ENCODE measurements at places on chromosomes 5 and 9.

DNA sequence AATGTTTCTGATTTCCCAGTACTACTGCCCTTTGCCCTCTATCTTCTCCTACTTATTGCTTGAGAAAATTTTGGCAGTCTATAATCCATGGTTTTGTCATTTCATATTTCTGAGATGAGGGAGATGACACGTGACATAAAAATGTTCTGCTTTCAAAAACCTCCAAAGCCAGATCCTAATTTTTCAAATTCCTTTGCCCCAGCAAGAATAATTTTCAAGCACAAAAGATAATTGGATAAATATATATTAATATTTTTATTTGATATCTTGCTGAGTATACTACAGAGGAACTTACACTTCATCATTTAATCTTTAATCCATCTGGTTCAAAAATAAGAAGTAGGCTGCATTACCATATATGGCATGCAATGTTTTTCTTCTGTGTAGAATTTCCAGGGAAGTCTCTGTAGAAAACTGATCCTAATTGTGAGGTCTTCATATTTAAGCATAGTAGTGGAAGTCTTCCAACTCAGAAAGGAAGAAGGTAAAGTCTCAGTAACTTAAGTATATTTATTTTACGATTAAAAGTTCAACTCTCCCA lies 1738.8 kb downstream of the EFNA5 start:
- H3K4me3 ChIP-seq: no peak overlapping the region
- no peak for DNase-seq
- no peak overlapping the region for H3K27ac ChIP-seq
- no peaks in the 10 kb centered on the region for H3K27me3 ChIP-seq
- H3K4me1 ChIP-seq: no peaks in the 10 kb centered on the region

- peak; percentile 38 for DNase-seq
- no peaks in the 10 kb centered on the region for H3K27me3 ChIP-seq
- H3K27ac ChIP-seq: no peak overlapping the region
- H3K36me3 ChIP-seq: no peaks in the 10 kb centered on the region
- H3K4me3 ChIP-seq: no peak overlapping the region
Observed at GRCh38 chr5:172002840-172003512, 3.5 kb downstream of the FBXW11 start.

- H3K4me3 ChIP-seq: no peak overlapping the region
- H3K4me1 ChIP-seq: peaks cover 6% of the 10 kb centered on the region
- H3K36me3 ChIP-seq: no peaks in the 10 kb centered on the region
- DNase-seq: no peak
- no peak overlapping the region for H3K27ac ChIP-seq
Observed at GRCh38 chr5:148794729-148795561, 31.5 kb upstream of the ADRB2 start.

DNA sequence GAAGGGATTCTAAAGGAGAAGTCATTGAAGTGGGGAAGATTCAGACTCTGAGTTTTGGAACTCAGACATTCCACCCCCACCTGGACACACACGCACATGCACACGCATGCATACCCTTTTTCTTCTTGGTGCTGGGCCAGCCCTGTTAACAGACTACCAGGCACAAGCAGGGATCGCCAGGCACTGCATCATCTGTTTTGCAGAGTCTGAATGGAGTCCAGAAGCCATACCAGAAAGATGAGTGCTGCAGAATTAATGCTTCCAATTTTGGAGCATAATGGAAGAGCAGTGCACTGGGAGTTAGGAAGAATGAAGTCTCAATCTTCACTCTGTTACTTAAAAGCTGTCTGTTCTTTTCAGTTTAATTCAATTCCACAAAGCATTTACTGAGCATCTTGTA lies 95.5 kb downstream of the PDE8B start:
- H3K27me3 ChIP-seq: no peaks in the 10 kb centered on the region
- no peak overlapping the region for H3K27ac ChIP-seq
- no peaks in the 10 kb centered on the region for H3K36me3 ChIP-seq

DNA sequence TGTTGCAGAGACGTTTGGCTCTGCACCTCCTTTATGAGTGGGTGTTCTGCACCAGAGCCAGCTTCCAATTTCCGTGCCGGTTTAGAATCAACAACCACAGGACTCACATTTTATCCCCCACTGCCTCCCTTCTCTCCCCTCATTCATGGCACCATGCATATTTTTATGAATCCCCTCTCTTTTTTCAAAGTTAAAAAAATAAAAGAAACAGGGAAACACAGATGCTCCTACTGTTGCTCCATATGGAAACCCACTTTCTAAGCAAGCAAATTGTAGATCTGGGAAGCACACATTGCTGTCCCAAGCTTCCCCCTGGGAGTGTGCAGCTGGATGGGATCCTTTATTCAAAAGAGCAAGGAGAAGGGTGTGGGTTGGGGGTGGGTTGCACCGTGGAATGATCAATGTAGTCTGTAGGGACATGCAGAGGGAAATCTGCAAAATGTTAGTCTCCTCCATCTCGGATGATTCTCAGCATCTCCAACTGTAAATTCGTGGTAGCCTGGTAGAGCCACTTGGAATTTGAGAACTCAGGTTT lies 410.0 kb upstream of the ADAMTSL1 start:
- H3K27ac ChIP-seq: no peak overlapping the region
- no peaks in the 10 kb centered on the region for H3K27me3 ChIP-seq
- DNase-seq: no peak
- no peak overlapping the region for H3K4me3 ChIP-seq
- no peaks in the 10 kb centered on the region for H3K4me1 ChIP-seq
- no peaks in the 10 kb centered on the region for H3K36me3 ChIP-seq

DNA sequence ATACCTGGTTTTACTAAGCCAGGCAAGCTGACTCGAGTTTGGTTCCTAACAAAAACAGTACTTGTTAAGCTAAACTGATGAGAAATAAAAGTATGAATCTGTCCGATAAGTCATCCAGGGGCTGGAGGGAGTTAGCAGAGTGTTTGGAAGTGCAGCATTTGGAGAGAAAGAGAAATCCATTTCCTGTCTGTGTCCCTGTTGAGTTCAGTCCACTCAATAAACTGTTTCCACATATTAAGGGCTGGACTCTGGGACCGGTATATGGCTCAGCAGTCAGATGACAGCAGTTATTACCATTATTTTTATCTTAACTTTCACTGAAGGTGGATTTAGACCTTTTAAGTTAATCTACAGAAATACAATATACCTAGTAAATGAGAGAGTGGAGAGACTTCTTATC lies 130.6 kb upstream of the ADRA1B start:
- H3K27ac ChIP-seq: no peak overlapping the region
- peaks cover 3% of the 10 kb centered on the region for H3K27me3 ChIP-seq
- H3K36me3 ChIP-seq: no peaks in the 10 kb centered on the region
- H3K4me1 ChIP-seq: no peaks in the 10 kb centered on the region
- no peak overlapping the region for H3K4me3 ChIP-seq

- peaks cover 47% of the 10 kb centered on the region for H3K4me1 ChIP-seq
- no peaks in the 10 kb centered on the region for H3K36me3 ChIP-seq
- H3K27ac ChIP-seq: no peak overlapping the region
- DNase-seq: no peak
- H3K27me3 ChIP-seq: no peaks in the 10 kb centered on the region
Observed at GRCh38 chr5:40674661-40675235, 5.0 kb upstream of the PTGER4 start.

DNA sequence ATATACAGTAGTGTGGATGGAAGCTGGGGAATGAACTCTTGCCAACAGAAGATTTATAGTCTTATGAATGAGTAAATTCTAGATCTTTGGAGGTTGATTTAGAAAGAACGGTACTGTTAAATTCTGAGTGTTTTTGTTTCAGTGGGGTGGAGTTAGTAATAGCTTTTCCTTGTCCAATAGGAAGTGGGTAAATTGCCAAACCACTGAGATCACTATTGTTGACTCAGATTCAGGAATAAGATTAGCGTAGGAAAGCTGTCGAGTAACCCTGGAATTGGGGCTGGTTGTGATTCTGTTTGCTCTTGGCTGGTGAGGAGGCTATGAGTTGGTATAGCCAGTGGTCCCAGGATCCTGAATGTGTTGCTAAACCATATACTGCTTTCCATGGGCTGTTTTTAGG lies 155.6 kb downstream of the ARHGAP26 start:
- H3K36me3 ChIP-seq: no peaks in the 10 kb centered on the region
- DNase-seq: peak; percentile 17
- H3K4me1 ChIP-seq: peaks cover 10% of the 10 kb centered on the region
- H3K4me3 ChIP-seq: no peak overlapping the region
- no peak overlapping the region for H3K27ac ChIP-seq

GRCh38 chr5:39023121-39023520 lies 51.1 kb downstream of the RICTOR start:
- no peaks in the 10 kb centered on the region for H3K27me3 ChIP-seq
- peaks cover 15% of the 10 kb centered on the region for H3K36me3 ChIP-seq
- H3K4me3 ChIP-seq: no peak overlapping the region
- no peak for DNase-seq

- H3K27ac ChIP-seq: no peak overlapping the region
- H3K36me3 ChIP-seq: no peaks in the 10 kb centered on the region
- DNase-seq: no peak
Observed at GRCh38 chr5:9564752-9565151, 18.9 kb upstream of the SEMA5A start.

GRCh38 chr9:81562231-81563019 lies 126.9 kb downstream of the TLE1 start:
- H3K4me3 ChIP-seq: no peak overlapping the region
- H3K4me1 ChIP-seq: no peaks in the 10 kb centered on the region
- no peaks in the 10 kb centered on the region for H3K27me3 ChIP-seq
- no peak overlapping the region for H3K27ac ChIP-seq
- no peaks in the 10 kb centered on the region for H3K36me3 ChIP-seq
- DNase-seq: no peak

GRCh38 chr5:90233476-90233875 lies 176.1 kb downstream of the CETN3 start:
- H3K4me3 ChIP-seq: no peak overlapping the region
- H3K36me3 ChIP-seq: no peaks in the 10 kb centered on the region

- H3K36me3 ChIP-seq: no peaks in the 10 kb centered on the region
- no peak overlapping the region for H3K4me3 ChIP-seq
- H3K27me3 ChIP-seq: no peaks in the 10 kb centered on the region
- no peak for DNase-seq
- H3K27ac ChIP-seq: no peak overlapping the region
- peaks cover 9% of the 10 kb centered on the region for H3K4me1 ChIP-seq
Observed at GRCh38 chr9:127538849-127539258, 73.2 kb upstream of the STXBP1 start.

DNA sequence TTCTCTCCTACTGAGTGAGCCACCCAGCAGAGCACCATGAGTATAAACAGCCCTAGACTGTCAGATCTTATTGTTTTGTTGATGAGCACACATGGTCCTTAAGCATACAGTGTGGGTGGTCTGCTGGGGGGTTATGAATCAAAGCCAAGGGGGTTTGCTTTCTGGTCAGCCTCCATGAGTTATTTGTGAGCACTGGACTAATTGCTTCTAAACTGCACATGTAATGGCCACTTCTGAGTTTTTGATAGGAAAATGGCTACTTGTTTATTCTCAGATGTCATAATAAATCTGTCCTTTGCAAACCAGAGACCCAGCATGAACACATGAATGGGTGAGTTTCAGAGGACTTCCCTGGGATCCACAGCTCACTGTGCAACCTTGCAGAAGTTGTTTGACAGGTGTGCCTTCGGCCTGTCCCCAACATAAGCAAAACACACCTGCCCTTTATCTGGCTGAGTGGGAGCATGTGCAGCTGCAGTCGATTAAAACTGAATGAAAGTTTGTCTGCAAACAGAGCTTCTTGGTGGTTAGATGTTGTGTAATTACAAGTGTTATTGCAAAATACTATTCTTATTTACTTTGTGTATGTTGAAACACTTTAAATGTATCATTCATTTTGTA lies 35.9 kb downstream of the MAMDC2 start:
- peaks cover 40% of the 10 kb centered on the region for H3K4me1 ChIP-seq
- H3K27ac ChIP-seq: peak overlapping the region; percentile 94
- no peak for DNase-seq
- no peaks in the 10 kb centered on the region for H3K27me3 ChIP-seq

- H3K4me1 ChIP-seq: no peaks in the 10 kb centered on the region
- no peaks in the 10 kb centered on the region for H3K27me3 ChIP-seq
- no peak overlapping the region for H3K27ac ChIP-seq
- H3K36me3 ChIP-seq: no peaks in the 10 kb centered on the region
- no peak overlapping the region for H3K4me3 ChIP-seq
Observed at GRCh38 chr9:110977259-110977709, 61.0 kb downstream of the LPAR1 start.

DNA sequence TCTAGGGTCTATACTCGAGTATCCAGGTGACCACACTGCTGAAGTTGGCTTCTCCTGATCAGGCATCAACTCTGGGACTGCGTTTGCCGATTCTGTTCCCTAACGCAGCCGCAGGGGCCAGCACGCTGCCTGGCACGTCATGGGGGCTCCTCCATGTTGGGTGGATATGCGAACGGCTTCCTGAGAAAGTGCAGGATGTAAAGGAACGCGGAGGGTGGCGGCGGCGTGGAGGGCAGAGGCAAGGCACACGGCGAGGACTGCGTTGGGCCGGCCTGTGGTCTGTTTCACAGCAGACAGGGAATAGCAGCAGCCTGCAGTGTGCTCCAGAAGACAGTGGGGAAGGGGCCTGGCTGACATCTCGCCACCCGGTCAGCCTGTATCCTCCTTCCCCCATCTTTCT lies 3.8 kb downstream of the LCN10 start:
- H3K27me3 ChIP-seq: no peaks in the 10 kb centered on the region
- no peaks in the 10 kb centered on the region for H3K4me1 ChIP-seq
- no peaks in the 10 kb centered on the region for H3K36me3 ChIP-seq
- DNase-seq: no peak
- H3K27ac ChIP-seq: no peak overlapping the region

DNA sequence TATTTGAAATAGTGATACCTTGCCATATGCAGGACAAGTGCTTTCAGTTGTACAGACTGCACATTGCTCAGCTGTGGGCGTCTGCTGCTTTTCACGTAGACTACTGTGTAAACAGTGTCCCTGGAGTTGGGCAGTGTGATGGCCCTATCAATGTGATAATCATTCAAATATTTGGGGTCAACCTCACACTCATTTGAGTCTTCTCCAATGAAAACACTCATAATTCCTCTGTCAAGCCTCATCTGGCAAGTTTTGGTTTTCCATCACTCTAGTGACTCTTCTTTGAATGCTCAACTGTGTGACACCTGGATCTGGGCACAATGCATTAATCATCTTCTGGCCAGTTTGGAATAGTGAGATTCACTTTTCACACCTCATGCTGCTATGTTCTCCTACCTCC lies 64.4 kb downstream of the UGCG start:
- no peak overlapping the region for H3K27ac ChIP-seq
- H3K4me3 ChIP-seq: no peak overlapping the region
- no peaks in the 10 kb centered on the region for H3K36me3 ChIP-seq
- peaks cover 10% of the 10 kb centered on the region for H3K27me3 ChIP-seq
- H3K4me1 ChIP-seq: no peaks in the 10 kb centered on the region
- no peak for DNase-seq

DNA sequence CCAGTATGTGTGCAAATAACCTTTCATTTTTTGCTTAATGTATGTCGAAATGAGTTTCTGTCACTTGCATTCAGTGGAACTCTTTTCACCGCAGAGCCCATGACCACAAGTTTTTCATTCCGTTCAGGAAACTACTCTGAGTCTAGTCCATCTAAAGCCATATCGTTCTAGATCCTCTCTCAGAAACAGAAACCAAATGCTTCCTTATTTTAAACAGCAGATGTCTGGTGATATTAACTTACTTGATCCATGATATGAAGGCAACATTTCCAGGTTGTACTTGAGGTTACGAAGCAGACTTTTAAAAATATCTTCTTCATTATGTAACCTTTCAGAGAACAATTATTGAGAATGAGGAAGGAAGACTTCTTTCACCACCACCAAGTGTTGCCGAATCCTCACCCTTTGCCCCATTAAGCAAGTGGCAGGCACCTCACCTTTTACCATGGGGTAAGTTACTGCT lies 72.4 kb upstream of the GNAQ start:
- no peaks in the 10 kb centered on the region for H3K27me3 ChIP-seq
- no peaks in the 10 kb centered on the region for H3K36me3 ChIP-seq
- H3K27ac ChIP-seq: peak overlapping the region; percentile 64
- peak; percentile 96 for DNase-seq
- H3K4me3 ChIP-seq: no peak overlapping the region

- no peaks in the 10 kb centered on the region for H3K36me3 ChIP-seq
- no peak for DNase-seq
- H3K27me3 ChIP-seq: no peaks in the 10 kb centered on the region
- H3K27ac ChIP-seq: no peak overlapping the region
Observed at GRCh38 chr9:78542491-78543181, 245.7 kb downstream of the PSAT1 start.
